ENCODE measurements at places on chromosomes 16 and 17. TPM values are rescaled to one million over a fixed set of nuclear protein-coding genes. Genes with fewer than 3 reads are reported as not detected.

MAP1LC3B gene
- total RNA-seq = 57.5 TPM

GRCh38 chr16:54268340-54268739 is 18.2 kb downstream of the IRX3 start:
- no peaks in the 10 kb centered on the region for H3K4me1 ChIP-seq
- no peaks in the 10 kb centered on the region for H3K36me3 ChIP-seq
- H3K27ac ChIP-seq = no peak overlapping the region
- H3K4me3 ChIP-seq = no peak overlapping the region
- no peaks in the 10 kb centered on the region for H3K27me3 ChIP-seq

PGS1 gene
- 21.2 TPM for total RNA-seq

- no peaks in the 10 kb centered on the region for H3K36me3 ChIP-seq
- no peaks in the 10 kb centered on the region for H3K4me1 ChIP-seq
- peak overlapping the region; percentile 95 for H3K27ac ChIP-seq
- DNase-seq = no peak
- H3K27me3 ChIP-seq = no peaks in the 10 kb centered on the region
Measured at GRCh38 chr17:57092171-57092570, 7.1 kb downstream of the AKAP1 start.

- H3K27ac ChIP-seq = peak overlapping the region; percentile 81
- no peak for DNase-seq
- H3K4me1 ChIP-seq = no peaks in the 10 kb centered on the region
- peaks cover 10% of the 10 kb centered on the region for H3K36me3 ChIP-seq
- peak overlapping the region; percentile 74 for H3K4me3 ChIP-seq
- H3K27me3 ChIP-seq = no peaks in the 10 kb centered on the region
Measured at GRCh38 chr16:29820730-29821642, 724 bp downstream of the MVP start.

- no peak for DNase-seq
- H3K4me3 ChIP-seq = no peak overlapping the region
- peaks cover 79% of the 10 kb centered on the region for H3K36me3 ChIP-seq
- H3K4me1 ChIP-seq = no peaks in the 10 kb centered on the region
- H3K27ac ChIP-seq = no peak overlapping the region
- no peaks in the 10 kb centered on the region for H3K27me3 ChIP-seq
Measured at GRCh38 chr17:56893503-56893902, 20.3 kb downstream of the TRIM25 start.

- H3K27me3 ChIP-seq = no peaks in the 10 kb centered on the region
- no peak for DNase-seq
- no peaks in the 10 kb centered on the region for H3K4me1 ChIP-seq
- no peak overlapping the region for H3K4me3 ChIP-seq
Measured at GRCh38 chr17:13756763-13757162, 155.0 kb upstream of the HS3ST3A1 start.

DNA sequence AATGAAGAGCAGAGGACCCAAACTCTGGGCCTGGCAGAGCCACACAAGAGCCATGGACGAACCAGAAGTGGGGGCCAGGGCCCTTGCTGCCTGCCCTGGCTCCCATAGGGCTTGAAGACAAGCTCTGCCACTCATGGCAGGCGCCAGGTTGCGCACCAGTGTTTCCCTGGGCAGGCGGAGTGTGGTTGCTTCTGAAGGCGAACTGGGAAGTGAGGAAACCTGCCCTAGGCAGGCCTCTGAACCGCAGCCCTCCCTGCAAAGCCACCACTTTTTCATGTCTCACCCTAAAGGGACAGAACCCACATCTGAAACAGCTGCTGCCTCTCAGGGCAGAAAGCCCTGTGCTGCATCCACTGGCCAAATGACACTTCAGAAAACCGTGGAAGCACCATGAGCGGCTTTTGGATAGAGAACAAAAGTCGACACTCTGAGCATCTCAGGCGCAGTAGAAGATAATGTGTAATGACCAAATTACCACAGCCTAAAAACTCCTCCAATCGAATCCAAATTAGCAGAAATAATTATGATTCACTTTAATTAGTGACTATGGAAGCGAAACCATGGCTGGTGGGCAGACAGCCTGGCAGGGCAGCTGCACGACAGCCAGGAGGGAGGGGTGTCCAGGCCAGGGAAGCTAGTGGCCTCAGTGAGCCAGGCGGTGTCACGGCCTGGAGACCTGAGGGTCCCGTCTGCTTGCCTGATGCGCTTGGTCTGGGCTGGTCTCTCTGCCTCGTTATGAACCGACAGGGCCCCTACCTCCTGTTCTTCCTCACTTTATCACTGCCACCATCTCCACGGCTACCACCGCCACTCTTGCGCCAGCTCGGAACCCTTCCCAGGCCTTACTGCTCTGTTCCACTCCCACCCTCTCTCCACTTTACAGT is 59.1 kb downstream of the PRMT7 start:
- H3K4me3 ChIP-seq = no peak overlapping the region
- DNase-seq = no peak
- H3K36me3 ChIP-seq = no peaks in the 10 kb centered on the region
- no peaks in the 10 kb centered on the region for H3K4me1 ChIP-seq

AOC3 gene
- total RNA-seq = 7.8 TPM

- no peaks in the 10 kb centered on the region for H3K36me3 ChIP-seq
- H3K27me3 ChIP-seq = no peaks in the 10 kb centered on the region
- no peak overlapping the region for H3K27ac ChIP-seq
Measured at GRCh38 chr16:3348547-3349167, 7.0 kb upstream of the OR2C1 start.

DNA sequence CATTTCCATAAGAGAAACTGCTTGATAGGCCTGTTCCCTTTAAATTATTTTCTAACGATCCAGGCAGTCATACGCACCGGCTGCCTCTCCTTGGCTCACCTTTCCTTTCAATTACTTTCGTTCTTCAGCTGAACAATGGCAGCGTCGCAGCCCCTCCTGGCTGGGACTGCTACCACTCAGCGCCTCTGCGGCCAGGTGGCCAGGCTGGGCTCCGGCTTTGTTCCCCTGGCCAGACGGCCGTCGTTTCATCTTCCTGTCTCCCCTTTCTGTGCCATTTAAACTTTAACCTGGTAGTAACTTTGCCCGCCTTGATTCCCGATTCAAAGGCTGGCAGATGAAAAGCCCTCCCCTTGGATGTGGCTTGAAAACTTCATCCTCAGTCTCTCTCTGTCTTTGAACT is 79.0 kb downstream of the C16orf78 start:
- H3K27me3 ChIP-seq = no peaks in the 10 kb centered on the region
- no peak overlapping the region for H3K4me3 ChIP-seq
- no peaks in the 10 kb centered on the region for H3K36me3 ChIP-seq
- no peaks in the 10 kb centered on the region for H3K4me1 ChIP-seq
- no peak for DNase-seq

SLC47A1 gene
- total RNA-seq = 4.9 TPM

ARHGDIG gene
- 5.9 TPM for total RNA-seq

GRCh38 chr16:7185689-7186088 is 147.0 kb upstream of the RBFOX1 start:
- H3K36me3 ChIP-seq = no peaks in the 10 kb centered on the region
- DNase-seq = no peak
- no peaks in the 10 kb centered on the region for H3K4me1 ChIP-seq
- H3K4me3 ChIP-seq = no peak overlapping the region

Data from right atrium auricular region (tissue), 2 donors.